ENCODE measurements at places on chromosomes 6 and 20.

DNA sequence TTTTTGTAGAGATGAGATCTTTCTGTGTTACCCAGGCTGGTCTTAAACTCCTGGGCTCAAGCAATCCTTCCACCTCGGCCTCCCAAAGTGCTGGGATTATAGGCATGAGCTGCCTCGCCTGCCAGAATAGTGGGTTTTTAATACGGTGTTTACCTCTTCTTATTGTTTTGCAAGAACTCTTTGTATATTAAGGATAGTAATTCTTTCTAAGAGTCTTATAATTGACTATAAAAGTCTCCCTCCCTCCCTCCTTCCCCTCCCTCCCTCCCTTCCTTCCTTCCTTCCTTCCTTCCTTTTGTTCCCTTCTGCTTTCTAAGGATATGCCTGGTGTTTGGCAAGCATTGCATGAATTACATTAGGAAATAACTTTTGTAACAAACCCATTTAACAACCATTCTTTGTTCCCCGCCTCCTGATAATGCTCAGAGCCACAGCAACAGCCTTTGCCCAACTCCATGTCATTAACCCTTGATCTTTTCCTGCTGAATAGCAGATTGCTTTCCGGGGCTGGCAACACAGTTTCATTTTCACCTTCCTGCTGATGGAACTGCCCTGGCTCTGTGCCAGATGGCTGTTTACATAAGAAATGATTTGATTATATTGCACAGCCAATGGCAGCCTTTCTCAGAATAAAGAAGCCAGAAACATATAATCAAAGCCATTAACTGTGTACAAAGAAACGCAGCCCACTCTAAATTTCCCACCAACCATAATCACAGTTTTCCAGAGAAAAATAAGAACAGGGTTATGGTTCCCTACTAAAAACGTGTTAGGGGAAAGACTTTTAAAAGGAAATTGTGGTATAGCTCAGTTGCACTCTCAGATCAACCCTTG, 143.7 kb upstream of the PTPN1 start:
- DNase-seq, result peak; percentile 50

GRCh38 chr20:25247956-25248785, at the start of gene PYGB:
TSS of gene PYGB (plus strand) at chr20:25248085. CDS start at chr20:25248179, 94 bp downstream.
- no peak for DNase-seq

- no peak for DNase-seq
These were observed 12.0 kb downstream of the LMBRD1 start for GRCh38 chr6:69784595-69785377.

- DNase-seq, result no peak
These were observed 3.3 kb downstream of the TM9SF4 start for GRCh38 chr20:32112841-32113240.

DNA sequence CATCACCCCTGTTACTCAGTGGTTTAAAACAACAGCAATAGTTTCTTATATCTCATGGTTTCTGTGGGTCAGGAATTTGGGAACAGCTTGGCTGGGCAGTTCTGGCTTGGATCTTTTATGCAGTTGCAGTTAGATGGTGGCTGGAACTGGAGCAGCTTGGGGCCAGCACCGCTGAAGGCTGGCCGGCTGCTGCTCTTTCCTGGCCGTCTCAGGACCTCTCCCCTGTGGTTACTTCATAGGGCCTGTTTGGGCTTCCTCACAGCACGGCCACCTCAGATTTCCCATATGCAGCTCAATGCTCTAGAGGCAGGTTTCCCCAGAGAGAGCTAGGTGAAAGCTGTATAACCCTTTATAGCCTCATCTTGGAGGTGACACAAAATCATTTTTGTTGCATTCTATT, 15.6 kb downstream of the PKIG start:
- DNase-seq, result no peak

- no peak for DNase-seq
These were observed 137.0 kb downstream of the MRPL14 start for GRCh38 chr6:43990275-43990626.

DNA sequence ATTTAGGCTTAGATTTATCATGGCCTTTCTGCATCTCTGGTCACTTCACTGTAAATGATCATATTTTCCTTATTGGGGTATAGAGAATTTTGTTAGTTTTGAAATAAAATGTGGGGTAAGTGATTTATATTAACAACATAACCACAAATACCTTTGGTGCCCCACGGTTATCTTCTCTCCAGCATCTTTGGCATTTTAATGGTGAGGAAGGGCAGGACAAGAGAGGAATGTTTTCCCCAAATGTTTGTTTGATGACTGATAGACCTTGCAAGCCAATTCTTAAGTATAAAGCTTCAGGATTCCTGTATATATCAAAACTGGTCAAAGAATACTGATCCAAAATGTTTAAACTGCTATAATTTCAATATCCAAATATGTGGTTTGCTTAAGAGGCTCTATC, 171.6 kb upstream of the SMLR1 start:
- DNase-seq, result no peak

GRCh38 chr20:40782043-40782368, 93.0 kb upstream of the MAFB start:
- DNase-seq, result no peak

DNA sequence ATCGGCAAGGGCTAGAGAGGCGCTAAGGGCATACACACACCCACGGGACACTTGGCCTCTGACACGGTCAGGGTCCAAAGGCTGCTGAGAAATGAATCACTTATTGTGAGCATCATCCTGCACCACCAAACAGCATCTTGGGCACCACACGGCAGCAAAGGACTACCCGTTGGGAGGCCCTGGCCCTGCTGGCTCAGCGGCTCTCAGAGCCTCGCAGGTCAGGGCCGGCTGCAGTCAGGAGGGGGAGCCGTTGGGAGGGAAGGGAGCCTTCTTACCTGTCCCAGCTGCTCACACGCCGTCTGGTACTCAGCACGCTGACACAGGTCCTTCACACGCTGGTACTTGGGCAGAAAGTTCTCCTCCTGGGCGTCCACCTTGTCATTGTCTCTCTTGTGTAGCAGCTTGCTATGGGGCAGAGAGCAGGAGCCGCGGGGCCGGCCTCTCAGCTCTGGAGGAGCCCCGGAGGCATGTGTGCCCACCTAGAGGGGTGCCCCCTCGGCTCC, 109.0 kb downstream of the SULF2 start:
- no peak for DNase-seq

DNA sequence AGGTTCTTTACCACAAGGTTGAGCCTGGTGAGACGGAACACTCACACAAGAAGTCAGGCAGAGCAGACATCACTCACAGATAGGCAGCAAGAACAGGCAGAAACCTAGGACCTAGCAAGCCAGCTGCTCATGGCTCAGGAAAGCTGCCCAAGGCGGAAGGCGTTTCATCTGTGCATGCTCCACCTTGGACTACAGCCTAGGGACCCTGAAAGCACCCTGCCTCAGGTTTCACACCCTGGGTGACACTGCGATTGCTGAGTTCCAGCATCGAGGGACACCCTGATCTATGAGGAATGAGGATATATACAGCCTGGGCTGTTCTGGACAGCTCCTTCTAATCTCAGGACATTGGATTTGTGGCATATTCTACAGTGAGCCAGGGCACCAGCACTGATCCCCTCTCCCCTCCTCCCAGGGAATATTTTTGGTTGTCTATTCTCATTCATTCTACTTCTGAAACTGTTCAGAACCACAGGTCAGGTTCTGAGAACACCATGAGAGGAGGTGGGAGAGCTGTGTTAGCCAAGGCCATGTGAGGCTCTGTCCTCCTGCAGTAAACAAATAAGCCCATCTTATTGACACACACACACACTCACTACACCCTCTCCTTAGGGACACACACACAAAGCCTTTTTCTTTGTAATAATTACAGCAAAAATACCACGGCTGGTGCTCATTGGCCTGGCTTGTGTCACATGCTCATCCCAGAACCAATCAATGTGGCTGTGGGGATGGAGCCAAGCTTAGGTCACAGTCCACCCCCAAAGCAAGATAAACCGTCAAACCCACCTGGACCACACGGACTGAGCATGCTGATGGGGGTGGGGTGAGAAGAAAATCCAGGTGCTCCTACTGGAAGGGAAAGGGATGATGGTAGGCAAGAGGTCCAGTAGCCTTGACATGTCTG, 26.3 kb upstream of the PMEPA1 start:
- no peak for DNase-seq

DNA sequence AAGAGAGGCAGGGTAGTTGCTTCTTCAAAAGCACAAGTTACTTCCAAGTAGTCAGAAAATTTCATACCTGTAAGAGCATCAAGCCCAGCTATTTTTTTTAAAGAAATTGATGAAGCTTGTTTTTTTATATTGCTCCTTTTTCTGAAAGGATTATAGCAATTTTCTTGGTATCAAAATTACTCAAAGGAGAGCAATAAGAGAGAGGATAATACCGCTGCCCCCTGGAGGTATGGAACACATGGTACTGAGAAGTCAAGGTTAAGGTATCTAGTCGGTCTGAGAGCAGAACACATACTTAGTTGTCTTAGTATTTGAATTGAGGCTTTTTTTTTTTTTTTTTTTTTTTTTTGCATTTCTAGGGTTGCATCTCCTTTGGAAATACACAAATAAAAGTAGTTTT, 59.4 kb downstream of the ADGRF5 start:
- DNase-seq, result no peak

DNA sequence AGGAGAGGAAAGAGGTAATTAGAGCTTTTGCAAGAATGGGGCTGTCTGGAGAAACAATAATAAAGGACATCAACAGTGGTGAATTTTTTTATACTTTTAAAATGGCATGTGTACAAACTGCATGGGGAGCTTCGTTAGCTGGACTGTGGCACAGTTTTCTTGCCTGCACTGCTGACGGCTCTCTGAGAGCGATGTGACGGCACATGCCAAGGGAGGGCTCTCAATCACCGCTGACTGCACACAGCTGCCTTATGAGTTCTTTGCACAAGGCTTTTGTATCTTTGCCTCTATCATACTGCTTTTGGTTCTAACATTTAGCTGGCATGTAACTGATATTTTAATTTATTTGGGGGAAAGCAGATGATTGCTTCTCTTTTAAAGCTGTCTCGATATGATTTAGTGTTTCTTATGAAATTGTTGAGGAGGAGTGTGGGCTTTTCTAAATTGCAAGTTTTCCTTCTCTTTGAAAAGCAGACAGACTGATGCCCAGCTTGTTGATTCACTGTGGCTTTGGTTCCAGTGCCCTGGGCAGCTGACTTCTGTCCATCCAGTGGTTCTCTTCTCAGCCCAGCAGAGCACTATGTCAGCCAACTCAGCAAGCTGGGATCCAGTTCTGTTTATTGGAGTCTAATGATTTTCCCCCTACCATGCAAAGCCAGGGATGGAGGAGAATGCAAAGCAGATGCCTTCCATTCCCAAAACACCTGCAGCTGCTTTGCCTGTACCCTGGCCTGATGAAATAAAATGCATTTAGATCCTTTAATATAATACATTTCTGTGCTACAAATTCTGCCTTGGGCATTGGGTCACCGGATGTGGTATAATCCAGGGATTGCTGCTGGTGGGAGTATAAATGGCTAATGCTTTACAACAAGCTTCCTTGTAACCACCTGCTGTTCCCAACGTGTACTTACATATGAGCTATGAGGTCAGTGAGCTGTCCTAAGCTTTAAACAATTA, 323.9 kb downstream of the ZFAND3 start:
- DNase-seq, result no peak

GRCh38 chr6:155077784-155078183, 82.7 kb downstream of the TIAM2 start:
- no peak for DNase-seq

GRCh38 chr6:42279144-42279781, 61.6 kb upstream of the MRPS10 start:
- no peak for DNase-seq

GRCh38 chr6:146767632-146768031, 168.9 kb downstream of the ADGB start:
- DNase-seq, result no peak

DNA sequence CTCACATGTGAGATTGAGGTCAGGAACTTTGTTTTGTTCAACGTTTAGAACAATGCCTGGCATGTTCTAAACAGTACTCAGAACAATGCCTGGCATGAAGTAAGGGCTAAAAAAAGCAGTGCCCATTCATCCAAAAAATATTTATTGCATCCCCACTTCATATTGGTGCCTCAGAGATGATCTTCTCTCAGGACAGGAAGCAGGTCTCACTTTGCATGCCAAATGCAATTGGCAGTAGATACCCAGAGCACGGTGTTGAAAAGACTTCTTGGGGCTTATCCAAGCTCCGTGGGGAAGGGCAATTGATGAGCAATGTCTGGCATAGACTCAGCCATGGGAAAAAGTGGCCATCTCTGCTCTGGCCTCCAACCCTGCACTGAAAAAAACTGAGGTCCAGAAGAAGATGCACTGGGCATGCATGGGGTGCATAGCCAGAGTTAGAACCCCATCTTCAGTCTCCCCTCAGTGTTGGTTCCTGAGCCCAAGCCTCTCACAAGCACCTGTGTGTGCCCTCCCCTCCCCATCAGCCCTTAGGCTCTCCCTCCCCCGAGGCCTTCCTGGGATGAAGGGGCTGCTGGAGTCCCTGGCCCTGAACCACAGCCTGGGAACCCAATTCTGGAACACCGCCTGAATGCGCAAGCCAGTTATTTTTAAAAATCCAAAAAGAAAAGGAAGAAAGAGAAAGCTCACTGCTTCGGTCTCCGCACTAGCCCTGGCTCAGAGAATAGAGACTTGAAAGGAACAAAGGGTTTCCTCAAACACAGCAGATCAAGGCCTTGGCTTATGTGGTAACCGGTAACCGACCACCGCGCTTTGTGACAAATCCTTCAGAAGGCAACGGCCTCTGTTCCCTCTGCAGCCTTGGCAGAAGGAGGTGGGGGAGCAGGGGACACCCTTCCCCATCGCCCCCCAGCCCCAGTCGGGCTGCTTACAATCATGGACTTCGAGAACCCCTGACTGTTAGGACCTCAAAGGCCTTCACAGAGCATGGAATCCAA, 78.5 kb upstream of the SIRPA start:
- peak; percentile 44 for DNase-seq

- no peak for DNase-seq
These were observed at the start of gene ZNF334 for GRCh38 chr20:46512943-46513844. TSS of gene ZNF334 (minus strand) at chr20:46513559. CDS start at chr20:46512102, 1,457 bp downstream.

DNA sequence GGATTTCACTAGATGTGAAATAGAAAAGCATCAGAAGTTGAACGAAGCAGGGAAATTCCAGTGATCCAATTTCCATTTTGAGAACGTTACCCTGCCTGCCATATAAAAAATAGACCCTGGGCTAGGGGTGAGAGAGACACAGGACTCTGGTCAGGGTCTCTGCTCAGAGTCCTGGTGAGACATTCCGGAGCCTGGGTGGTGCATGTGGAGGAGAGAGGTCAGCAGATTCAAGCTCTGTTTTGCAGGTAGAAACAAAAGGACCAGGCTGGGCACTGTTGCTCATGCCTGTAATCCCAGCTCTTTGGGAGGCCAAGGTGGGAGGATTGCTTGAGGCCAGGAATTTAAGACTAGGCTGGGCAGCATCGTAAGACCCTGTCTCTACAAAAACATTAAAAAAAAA, 17.9 kb downstream of the PKIG start:
- no peak for DNase-seq

DNA sequence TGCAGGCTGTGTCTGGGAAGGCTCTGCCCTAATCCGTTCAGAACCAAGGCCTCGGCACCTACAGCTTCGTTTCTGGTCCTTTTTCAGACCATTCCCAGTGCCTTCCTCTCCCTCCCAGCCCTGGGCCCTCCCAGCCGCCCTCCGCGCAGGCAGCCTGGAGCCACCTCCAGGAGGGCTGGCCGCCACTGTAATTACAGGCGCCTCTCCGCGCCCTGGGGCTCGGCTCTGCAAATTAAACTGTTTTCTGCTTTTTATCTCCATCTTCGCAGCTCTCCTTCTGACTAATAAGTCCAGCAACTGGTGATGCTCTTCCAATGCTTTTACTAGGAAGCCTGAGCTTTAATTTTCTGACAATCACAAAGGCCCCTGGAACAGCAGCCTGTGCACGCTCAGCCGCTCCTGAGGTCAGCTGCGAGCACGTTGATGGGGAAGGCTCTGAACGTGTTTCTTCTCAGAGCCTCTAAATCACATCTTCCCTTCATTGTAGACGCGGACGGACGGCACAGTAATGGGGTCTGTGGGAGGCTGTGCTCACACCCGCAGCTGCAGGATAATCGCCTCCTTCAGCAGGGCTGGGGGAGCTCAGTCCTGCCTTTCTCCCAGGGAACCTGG, 194.6 kb downstream of the DLL1 start:
- no peak for DNase-seq
